Stimulated activated CD8-positive, alpha-beta memory T cell treated with anti-CD3 and anti-CD28 coated beads, Interleukin-12 subunit alpha, Interleukin-12 subunit beta, amount 100 ng/mL, for 4 hours (primary cell): ENCODE measurements at places on chromosomes 13 and 19.
A peak's percentile ranks its signal among the peaks of the same experiment; 100 is the strongest.

DNA sequence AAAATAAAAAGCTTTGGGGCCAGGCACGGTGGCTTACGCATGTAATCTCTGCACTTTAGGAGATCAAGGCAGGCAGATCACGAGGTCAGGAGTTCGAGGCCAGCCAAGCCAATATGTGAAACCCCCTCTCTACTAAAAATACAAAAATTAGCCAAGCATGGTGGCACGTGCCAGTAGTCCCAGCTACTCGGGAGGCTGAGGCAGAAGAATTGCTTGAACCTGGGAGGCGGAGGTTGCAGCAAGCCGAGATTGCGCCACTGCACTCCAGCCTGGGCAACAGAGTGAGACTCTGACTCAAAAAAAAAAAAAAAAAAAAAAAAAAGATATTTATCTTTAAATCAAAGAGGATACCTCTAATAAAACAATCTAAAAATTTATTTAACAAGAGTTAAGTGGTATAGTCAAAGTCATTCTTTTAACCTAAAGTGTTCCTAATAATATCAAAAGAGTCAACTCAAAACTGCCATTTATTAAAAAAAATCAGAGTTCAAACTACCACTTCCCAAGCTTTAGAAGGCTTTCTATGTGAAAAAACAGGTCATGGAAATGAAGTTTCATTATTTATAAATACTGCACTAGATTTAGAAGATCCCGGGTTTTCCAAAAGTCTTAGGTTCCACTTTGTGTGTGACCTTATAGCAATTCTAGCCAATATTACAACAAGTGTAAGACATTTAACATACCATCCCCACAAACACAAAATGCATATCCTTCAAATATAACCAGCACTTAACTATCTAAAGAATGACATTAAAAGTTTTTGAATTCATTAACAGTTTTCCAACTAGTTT, 4.4 kb downstream of the FOXO1 start:
- DNase-seq = no peak

DNA sequence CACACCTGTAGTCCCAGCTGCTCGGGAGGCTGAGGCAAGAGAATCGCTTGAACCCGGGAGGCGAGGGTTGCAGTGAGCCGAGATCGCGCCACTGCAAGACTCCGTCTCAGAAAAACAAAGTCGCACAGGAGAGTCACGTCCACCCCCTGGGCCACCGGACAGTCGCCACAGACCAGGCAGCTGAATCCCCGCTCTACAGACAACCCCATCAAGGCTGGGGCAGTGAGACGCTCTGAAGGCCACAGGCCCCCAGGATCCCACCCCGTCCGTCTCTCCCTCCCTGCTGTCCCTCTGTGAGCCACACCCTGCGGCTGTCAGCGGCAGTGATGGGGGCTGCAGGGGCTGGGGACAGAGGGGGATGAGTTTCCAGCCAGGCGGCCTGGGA, 15.5 kb upstream of the PTBP1 start:
- DNase-seq = no peak

- DNase-seq = no peak
Measured at GRCh38 chr19:18312092-18312534, 10.8 kb downstream of the LSM4 start.

DNA sequence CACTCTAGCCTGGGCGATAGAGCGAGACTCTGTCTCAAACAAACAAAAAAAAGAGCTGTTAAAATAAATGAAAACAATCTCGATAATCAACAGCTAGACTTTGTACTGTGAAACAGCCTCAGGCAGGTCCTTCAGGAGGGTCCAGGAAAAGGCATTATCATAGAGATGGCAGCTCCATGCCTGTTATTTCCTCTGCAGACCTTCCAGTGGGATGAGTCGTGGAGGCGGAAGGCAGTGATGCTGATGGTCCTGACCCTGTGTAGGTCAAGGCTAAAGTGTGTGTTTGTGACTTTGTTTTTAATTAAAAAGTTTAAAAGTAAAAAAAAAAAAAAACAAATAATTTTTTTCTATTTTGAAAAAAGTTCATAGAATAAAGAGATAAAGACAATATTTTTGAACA, 117.4 kb downstream of the TNFRSF19 start:
- DNase-seq = no peak

DNA sequence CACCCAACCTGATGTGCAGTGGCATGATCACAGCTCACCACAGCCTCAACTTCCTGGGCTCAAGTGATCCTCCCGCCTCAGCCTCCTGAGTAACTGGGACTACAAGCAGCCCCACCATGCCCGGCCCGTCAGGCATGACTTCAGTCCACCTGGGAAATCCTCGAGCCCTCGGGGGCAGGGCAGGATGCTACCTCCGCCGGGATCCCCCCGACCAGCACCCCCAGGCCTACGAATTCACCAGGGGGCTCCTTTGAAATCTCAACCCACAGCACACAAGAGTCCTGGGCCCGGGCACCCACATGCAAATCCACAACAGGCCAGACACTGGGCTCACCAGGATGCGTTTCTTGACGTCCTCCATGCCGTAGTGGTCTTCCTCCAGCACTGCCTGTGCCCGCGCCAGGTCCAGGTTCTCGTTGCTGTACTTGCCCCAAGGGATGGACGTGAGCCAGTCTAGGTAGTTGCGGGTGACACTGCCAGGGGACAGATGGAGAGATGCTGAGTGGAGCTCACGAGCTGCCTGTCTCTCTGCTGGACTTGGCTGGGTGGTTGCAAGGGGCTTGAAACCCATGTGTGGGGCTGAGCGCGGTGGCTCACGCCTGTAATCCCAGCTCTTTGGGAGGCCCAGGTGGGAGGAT, 10.5 kb downstream of the RPL36 start:
- no peak for DNase-seq

DNA sequence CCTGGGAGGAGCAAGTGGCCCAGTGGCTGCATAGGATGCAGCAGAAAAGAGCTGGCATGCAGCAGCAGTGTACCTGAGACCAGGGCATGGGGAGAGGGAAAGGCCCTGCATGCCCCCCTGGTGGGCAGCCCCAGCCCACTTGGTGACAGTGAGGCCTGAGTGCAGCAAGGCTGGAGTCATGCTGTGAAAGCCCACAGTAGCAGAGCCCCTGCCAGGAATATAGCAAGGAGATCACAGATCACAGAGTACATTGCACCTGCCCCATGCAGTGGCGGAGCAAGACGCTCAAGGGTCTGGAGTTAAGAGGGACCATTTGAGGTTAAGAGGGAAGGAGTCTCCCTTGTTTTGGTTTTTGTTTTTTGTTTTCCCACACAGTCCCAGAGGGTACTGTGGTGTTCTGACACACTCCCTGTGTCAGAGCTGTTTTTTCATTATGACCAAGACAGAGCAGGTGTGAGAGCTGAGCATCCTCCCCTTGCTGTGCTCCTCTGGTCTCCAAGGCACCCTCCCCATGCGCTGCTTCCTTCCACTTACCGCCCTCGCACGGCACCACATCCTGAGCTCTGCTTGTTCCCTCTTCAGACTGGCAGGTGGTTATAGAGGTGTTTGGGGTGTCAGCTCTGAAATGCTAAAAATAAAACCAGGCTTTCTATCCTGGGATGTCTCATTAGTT, 85.0 kb upstream of the UBL3 start:
- peak; percentile 27 for DNase-seq

DNA sequence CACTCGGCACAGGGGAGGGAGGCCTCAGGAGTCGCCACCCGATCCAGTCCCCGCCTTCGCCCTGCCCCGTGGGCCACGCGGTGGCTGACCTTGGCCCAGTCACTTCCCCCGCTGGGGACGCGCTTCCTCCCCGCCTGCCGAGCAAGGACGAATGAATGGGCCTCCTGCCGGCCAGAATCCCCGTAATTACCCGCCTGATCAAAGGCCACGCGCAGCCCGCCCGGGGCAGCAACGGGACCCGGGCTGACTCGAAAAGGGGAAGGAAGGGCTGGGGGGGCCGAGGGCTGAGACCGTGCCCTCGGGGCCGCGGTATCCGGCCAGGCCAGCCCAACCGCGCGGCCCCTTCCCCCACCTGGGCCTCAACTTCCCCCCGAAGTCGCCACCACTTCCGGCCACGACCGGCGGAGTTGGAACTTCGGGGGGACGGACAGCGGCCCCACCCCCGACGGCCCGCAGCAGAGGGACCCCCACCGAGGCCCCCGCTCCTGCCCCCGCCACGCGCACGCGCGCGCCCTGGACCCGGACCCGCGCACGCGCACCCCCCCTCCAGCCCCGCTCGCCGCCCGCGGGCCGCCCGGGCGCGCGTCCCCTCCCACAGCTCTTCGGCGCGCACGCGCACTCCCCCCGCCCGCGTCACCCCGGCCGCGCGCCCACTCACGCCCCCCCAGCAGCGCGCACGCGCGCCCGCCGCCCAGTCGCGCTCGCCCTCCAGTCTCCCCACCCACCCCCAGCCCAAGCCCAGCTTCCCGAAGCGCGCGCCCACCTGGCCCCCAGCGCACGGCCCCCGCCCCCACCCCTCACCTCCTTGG, 520 bp downstream of the ZNF787 start:
- DNase-seq = peak; percentile 77

DNA sequence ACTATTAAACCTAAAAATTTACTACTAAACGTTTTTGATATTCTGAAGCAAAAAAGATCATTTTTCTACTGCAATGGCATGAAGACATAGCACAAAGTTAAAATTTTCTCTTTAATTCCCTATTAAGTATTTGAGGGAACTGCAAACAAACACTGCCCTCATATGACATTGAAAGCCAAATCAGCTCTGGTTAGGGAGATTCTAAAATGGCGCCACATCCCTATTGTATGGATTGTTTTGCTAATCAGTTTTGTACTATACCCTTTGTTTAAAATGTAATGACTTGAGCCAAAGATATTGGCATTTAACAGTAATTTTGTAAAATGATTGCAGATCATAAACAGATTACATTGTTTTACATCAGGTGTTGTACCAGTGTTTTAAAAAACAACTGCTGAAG, 65.8 kb downstream of the FLT1 start:
- no peak for DNase-seq

GRCh38 chr13:60627071-60627686, 230.2 kb downstream of the TDRD3 start:
- DNase-seq = no peak

DNA sequence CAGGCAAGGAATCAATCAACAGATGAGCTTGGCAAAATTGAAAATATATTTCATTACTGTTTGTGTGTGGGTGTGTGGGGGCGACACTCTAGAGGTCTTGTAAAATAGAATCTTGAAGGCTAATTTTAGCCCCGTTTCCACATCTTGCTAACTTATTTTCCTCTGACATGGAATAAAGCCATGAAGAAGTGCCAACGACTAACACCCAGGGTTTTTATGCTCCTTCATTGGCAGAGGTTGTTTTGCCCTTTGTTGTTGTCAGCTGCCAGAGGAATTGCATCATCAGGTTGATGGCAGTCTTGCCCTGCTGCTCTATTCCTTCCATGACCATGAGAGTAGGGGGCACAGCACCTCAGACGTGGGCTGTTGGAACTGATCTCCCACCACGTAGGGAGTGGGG, 30.6 kb upstream of the FAM216B start:
- no peak for DNase-seq

DNA sequence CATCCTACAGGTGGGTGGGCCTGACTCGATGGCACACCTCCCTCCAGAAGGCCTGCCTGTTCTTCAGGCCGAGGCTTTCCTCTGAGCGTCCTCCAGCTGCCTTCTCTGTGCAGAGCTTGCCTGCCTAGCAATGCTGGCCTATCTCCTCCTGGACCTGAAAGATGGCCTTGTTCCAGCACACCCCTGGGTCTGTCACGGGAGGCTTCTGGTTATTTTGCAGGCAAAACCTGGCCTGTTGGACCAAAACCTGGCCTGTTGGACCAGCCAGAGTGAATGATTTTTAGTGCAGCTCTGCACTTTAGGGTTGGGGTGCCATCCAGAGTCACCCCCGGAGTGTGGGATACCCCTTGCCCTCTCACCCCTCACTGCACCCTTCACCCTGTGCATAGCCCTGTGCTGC, 128.4 kb downstream of the KATNAL1 start:
- no peak for DNase-seq

DNA sequence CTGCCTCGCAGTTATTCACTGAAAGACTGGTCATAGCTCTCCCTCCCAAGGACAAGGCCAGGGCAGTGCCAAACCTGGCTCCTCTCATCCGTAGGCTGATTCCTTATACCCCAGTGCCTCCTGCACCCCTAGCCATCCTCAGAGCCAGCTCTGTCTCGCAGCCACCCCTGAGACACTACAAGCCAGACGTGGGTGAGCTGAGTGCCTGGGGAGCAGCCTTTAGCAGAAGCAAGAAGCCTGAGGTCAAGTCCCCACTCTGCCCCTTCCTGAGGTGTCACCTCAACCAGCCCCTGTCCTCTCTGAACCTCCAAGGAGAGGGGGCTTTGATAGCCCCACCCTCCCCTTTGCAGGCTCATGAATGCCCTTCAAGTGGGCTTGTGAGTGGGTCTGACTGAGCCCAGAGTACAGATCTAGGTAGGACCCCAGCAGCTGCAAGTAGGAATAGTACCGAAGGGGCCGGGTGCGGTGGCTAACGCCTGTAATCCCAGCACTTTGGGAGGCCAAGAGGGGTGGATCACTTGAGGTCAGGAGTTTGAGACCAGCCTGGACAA, 14.8 kb upstream of the AKAP8L start:
- DNase-seq = no peak

GRCh38 chr19:15286688-15287365, 45.5 kb downstream of the BRD4 start:
- no peak for DNase-seq

GRCh38 chr13:43629691-43630480, 156.9 kb downstream of the ENOX1 start:
- DNase-seq = no peak

DNA sequence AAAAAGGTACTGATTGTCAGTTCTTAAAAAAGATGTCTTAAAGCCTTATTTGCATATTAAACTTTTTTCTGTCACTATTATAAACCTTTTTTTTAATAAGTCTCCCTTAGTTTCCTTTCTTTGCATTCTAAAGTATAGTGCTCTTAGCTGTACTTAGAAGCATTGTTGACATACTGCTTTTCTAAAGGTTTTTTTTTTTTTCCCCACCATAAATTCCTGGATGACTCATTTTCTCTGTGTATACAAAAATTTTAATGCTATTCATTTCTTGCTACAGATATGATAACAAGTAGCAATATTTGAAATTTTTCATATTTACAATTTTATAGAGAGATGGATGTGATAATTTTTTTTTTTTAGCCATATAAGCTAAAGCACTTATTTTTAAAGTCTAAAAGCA, 43.5 kb downstream of the METTL21C start:
- DNase-seq = no peak

GRCh38 chr13:20487927-20488326, 37.7 kb downstream of the CRYL1 start:
- DNase-seq = no peak

- DNase-seq = no peak
Measured at GRCh38 chr13:30193279-30194234, 113.8 kb downstream of the KATNAL1 start.

- no peak for DNase-seq
Measured at GRCh38 chr19:2492870-2493269, 16.9 kb downstream of the GADD45B start.

DNA sequence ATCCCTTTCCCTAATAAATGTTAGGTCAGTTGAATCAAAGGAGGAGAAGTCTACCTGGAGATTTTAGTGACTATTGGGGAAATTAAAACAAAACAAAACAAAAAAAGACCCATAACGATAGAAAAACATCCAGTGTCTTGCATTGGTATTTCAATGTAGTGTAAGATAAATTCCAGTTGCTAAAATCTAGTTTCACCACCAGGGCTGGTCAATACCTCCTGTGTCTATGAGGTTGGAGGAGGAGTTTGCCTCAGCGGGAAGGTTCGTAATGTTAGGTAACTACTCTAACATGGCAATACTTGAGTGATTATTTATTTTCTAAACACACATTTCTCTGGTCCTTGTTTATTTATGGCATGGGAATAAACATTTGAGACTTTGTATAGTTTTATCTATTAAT, 483.2 kb downstream of the FGF9 start:
- DNase-seq = no peak
